ENCODE measurements at places on chromosomes 4 and X.
A peak's percentile ranks its signal among the peaks of the same experiment; 100 is the strongest.

GRCh38 chrX:153818571-153819383, 11.6 kb downstream of the PDZD4 start:
- peak; percentile 43 for DNase-seq

DNA sequence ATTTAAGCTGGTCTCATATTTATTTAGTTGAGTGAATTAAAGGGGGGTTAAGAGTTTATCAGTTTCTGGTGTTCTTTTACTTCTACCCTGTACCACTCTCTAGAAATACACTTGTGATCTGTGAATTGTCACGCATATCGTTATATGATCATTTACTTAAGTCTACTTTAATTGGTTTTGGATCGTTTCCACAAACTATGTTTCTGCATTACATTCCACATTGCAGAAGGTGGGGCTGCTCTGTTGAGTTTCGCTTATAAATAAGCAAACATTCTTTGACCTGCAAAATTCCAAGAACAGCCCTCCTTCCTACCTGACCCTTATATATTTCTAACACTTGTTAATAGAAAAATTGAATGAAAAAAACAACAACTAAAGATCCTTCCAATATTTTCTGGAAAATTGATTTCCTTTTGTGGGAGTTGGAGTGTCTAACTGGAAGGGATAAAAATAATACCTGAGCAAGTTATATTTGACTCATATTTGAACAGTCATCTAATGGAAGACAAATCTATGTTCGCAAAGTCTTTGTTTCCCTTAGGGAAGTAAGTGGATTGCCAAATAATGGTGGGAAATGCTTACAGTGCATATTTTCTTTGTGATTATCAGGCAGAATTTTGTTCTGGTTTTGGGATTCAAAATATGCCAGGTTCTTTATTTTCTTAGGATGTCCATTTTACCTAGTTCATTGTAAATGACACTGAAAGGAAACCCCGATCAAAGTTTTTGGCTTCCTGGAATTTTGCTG, 152.7 kb downstream of the RELL1 start:
- no peak for DNase-seq

DNA sequence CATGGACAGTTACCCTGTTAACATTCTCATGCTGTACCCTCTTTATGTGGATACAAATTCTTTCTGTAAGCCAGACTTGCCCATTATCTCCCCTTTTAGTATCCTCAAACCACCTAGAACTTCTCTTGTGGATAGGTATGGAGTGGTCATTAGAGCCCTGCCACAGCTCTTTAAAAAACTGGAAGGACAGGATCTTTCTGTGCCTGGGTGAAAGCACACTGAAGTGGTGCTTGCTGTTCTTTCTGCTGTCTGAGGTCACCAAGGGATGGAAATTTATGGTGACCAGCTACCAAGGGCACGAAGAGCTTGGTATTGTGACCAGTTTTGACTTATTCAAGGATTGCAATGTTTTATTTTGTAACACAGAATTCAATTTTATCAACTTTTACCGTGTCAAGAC, 344.2 kb downstream of the CBLL2 start:
- no peak for DNase-seq

- no peak for DNase-seq
These were observed 209.2 kb upstream of the FAT4 start for GRCh38 chr4:125105561-125105960.

DNA sequence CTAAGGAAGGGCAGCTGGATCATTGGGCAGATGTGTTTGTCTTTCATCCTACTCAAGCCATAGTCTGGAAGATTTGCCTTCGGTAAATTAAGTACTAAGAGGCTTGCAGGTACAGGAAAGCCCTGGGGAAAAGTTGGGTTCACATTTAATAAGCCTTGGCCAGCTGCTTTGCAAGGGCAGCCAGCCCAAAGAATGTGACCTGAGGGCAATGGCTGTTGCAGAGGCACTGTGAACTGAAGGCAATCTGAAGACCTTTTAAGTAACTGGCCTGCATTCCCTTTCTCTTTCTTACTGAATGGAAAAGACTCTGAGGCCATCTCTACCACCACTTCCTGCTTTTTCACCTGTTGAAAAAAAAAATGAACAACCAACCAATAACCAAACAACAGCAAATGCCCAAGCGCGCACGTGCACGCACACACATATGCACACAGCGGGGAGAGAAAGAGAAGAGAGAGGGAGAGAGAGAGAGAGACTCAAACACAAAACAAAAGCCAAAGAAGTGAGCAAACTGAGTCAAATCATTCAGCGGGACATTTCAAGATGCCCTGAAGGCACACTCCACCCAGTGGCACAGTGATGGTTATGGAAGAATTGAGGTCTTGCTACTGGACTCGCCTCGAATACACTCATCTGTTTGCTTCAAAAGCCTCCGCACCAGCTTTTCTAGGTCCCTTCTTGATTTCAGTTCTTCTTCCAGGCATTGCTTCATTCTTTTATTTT, 19.6 kb downstream of the CD40LG start:
- no peak for DNase-seq

DNA sequence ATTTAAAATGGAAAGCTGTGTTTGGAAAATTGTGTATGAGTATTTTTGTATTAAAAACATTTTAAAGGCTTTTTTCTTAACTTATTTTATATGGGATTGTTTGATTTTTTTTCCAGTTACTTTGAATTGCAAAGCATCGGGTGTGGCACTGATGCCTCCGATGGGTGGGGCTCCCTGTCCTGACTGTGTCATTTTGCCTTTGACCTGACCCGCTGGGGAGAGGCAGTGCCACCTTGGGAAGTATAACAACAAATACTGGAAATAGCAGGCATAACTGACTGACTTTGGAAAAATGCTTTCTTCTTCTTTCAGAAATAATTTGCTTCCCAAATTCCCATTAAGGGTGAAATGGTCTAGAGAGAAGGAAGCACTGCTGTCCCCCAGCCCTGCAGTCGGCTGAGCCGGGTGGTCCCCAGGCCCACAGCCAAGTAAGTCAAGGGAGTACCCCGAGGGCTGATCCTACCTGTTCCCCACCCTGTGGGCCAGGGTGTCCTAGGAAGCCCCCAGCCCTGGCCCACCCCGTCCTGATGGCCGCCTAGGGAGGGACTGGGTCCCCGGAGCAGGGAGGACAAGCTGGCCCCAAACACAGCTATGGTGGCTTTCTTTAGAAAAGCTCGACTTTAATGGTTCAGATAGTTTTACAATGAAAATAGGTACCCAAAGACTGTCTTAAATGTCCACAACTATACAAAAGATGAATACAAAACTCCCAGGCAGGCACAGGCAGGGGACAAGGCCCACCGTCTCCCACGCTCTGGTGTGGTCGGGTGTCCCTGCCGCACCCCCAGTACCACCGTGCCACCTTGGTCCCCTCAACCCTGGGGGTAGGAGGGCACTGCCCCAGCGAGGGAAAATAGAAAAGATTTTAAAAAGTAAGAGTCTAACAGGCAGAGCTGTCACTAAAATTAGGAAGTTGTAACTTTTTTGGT, 26.4 kb downstream of the NELFA start:
- DNase-seq, result no peak

DNA sequence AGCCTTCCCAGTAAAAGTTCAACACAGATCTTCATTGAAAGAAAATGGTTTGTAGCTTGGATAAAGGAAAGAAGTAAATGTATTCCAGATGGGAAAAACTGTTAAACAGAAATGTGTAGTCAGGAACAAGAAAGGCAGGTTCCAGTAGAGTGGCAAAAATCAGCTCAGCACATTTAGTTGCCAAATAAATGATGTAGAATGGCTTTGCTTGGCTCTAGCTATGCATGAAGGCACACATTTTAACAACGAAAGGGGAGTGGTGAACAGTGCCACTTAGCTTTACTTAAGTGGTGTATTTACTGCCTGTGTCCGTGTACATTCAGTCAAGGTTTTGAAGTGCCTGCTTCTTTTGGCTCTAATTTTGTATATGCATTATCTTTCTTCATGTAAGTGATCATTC, 644.5 kb upstream of the ATOH1 start:
- DNase-seq, result peak; percentile 86

DNA sequence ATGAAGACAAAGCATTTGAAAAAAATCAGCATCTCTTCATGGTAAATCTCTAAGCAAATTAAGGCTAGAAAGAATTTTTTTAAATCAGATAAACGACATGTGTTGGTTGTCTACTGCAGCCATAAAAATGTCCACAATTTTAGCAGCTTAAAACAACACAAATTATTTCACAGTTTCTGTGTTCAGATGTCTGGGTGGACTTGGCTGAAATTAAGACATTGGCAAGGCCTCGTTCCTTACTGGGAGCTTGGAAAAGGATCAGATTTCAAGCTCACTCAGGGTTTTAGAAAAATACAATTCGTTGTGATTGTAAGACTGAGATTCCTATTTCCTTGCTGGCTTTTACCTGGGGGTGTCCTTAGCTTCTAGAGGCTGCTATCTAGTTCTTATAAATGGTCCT, 1470.6 kb downstream of the PCDH19 start:
- DNase-seq, result no peak

DNA sequence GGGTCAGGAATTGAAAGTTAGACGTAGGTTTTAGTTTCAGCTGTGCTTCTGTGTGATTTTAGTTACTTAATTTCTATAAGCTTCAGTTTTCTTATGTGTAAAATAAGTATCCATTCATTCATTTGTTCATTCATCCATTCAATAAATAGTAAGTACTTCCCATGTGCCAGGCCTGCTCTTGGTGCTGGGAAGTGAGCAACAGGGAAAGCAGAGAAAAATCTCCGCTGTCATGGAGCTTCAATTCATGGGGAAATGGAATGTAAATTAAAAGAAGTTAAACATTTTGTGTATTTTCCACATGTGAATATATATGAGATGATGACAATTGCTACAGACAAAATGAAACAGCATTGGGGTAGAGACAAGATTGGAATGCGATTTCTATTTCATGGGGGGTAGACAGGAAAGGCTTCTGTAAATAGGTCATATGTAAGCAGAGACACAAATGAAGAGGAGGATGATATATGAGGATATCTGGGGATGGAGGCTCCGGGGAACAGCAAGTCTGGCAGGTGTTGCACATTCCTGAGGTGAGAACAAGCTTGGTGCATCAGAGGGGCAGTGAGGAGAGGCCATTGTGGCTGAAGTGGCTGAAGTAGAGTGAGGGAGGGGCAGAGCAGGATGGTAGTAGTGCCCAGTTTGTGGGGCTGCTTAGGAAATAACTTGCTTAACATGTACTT, 66.2 kb downstream of the FHIP1A start:
- DNase-seq, result no peak

- no peak for DNase-seq
These were observed 34.7 kb downstream of the ABLIM2 start for GRCh38 chr4:8123870-8124269.

GRCh38 chr4:158182736-158183135, 9.9 kb upstream of the GASK1B start:
- no peak for DNase-seq

DNA sequence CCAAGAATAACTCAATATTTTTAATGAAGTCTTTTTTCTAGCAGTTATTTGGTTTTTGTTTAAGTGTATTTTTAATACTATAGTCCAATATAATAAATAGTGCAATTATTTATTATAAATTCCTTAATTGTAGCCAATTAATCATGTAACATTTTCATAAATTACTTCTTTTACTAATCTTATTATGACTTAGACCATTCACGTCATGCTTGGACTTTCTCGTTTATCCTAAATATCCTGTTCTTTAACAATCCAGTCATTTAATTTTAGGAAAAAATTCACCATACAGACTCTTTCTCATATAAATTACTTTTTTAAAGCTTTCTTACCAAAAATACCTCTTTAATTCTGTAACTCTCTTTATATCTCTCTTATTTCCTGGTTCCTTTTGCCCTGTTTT, 350.1 kb downstream of the AR start:
- DNase-seq, result no peak

GRCh38 chrX:130176354-130176776, 4.6 kb downstream of the RAB33A start:
- no peak for DNase-seq

GRCh38 chr4:76277667-76278066, 26.1 kb downstream of the FAM47E start:
- no peak for DNase-seq

GRCh38 chr4:66331761-66332160, 661.5 kb upstream of the EPHA5 start:
- no peak for DNase-seq

GRCh38 chr4:165360041-165360695, 18.6 kb upstream of the CPE start:
- DNase-seq, result no peak

DNA sequence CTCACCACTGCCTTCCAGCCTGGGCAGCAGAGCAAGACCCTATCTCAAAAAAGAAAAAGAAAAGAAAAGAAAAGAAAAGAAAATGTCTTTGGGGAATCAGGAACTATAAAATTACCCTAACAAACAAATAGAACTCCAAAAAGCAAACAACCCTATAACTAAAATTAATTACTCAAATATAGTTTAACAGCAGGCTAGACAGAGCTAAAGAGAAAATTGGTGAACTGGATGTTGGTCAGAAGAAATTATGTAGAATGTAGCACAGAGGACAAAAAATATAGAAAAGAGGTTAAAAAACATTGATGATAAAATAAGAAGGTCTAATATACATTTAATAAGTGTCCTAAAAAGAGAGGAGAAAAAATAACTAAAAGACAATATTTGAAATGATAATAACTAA, 27.8 kb upstream of the WWC2 start:
- no peak for DNase-seq

DNA sequence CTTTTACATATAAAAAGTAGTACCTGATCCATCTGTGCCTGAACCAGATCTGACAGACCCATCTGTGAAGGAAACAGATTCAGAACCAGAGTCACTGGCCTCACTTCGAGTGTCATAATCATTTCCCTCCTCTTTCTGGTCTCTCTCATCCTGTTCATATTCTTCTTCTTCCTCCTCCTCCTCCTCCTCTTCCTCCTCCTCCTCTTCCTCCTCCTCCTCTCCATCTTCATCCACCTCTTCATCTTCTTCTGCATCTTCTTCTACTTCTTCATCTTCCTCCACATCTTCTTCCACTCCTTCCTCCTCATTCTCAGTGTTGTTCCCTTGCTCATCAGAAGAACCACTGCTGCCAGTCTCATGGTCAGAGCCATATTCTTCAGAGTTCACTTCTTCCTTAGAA, 12.9 kb downstream of the YTHDC1 start:
- no peak for DNase-seq

DNA sequence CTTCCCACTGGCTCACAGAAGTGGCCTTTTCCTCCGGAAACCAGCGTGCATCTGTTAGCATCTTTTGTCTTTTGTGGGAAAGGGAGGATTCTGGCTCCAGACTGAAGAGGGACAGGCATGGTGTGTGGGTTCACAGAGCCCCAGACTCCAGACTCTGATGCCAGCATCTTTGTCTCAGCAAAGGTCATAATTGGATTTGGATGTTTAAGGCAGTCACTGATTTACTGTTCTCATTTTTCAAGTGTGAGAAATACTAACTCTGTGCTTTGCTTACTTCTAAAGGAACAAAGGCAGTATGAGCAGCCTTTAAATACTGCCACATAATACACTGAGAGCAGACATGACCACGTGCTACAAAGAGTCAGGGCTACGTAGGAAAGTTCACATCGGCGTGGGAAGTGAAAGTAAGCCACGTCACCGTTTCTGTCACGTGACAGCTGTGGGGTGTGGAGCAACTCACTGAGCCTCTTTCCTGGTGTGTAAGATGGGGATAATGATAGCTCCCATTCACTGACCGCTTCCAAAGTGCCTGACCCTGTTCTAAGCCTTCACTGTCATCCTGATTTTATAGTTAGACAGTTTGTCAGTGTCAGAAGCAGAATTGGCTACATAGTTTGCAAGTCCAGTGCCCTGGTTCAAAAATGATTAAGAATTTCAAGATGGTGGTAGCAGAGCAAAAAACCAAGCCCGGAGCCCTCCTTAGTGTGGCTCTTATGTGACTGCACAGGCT, 24.8 kb upstream of the TMSB4X start:
- no peak for DNase-seq

GRCh38 chr4:6147441-6147840, 52.9 kb downstream of the JAKMIP1 start:
- no peak for DNase-seq

- no peak for DNase-seq
These were observed 383.5 kb upstream of the INTU start for GRCh38 chr4:127249066-127249766.

All from NCI-H187 (cell line).